ENCODE measurements at places on chromosomes 6 and 20.
A peak's percentile ranks its signal among the peaks of the same experiment; 100 is the strongest.

DNA sequence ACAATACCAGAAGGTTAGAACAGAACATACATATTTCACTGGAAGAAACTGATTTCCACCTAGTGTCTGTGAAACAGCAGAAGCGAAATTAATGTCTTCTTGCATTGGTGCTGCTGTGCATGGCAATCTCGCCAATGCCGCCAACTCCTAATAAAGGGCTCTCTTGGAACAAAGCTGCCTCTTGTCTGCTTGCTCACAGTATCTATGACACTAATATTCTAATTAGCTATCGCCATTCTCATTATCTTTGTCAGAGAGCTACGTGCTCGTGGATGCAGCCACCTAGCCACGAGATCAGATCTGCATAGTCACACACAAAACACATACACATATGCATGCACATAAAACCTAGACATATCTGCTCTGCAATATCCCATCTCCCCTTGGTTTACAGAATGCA, 145.9 kb upstream of the OLIG3 start:
- DNase-seq = no peak

DNA sequence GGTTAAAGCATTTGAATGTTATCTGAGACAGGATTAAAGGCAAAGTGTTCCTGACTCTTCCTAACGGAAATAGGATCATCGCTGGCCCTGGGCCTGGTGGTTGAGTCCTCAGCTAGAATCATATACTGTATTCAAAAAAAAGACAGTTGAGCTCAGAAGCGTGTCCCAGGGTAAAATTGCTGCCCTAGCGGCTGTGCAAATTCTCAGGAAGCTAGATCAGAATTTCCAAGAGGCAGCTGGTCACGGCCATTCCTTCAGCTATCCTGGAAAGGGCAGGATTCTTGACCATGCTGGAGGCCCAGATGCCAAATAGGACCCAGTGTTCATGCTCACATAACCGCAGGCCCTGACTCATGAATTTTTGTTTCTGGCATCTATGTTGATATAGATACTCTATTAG, 67.4 kb downstream of the STMND1 start:
- DNase-seq = no peak

DNA sequence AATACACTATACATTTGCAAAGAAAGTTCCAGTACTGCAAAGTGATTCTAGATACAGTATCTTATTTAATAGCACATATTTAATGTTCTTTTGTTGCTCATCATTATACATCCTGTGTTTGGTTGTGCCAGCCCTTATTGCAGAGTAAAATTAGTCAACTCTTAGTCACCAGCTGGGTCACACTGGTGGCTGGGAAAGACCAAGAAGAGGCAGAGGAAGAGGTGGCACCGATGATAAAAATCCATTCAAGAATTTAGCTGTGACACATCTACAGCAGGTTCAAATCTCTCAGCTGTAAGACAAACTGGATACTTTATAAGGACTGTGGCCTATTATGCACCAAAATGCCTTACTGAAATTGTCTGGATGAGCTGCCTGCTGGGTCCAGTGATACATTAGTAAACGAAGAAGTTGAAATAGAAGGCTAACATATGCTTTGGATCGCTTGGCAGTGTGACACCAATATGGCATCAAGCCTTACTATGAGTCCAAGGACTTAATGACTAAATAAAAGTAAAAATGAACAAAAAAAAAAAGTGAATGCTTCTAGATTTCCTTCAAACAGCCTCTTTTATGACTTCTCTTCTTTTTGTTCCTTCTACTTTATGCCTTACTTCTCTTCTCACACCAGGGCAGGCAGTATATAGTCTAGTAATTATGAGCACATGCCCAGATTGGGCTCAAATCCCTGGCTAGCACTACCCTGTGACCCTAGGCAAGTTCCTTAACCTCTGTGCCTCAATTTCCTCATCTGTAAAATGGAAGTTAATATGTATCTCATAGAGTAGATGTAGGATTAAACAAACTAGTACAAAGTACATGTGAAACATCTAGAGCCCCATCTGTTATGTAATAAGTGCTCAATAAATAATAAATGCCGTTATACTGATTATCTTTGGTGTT, 29.4 kb upstream of the RNF8 start:
- no peak for DNase-seq

- no peak for DNase-seq
Observed at GRCh38 chr6:76439811-76440210, 367.3 kb upstream of the IMPG1 start.

- no peak for DNase-seq
Observed at GRCh38 chr20:49590163-49591017, 22.5 kb upstream of the PTGIS start.

DNA sequence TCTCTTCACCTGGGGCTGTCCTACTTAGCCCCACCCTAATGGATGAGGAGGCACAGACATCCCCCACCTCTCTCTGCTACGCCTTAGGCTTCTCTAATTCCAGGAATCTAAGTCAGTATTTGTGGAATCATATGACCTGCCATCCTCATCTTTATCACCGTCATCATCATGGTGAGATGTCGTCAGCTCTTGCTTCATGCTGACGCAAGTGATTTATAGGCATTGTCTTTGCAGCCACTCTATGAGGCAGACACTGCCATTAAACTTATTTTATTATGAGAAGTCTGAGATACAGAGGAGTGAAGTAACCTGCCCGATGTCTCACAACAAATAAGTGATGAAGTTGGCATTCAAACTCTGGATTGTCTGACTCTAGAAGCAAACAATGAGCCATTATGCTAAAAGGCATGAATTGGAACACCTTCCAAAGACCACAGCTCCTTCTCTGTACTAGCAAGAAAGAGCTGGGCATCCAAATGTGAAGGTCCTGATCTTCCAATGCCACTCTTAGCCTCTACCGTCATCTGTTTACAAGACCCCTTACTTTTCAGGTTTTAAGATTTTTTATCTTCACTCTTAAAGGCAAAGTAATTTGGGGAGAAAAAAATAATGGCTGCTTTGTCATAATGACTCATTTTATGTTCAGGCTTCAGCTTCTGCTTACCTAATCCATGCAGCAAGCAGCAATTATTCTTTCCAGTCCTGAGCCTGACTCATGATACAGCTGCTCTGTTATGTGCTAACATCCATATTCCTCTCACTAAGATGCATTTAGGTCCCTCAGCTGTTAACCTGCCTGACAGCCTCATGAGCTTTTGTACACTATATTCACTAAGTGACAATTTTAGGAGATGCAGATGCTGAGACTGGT, 113.7 kb upstream of the BCLAF1 start:
- no peak for DNase-seq

- DNase-seq = no peak
Observed at GRCh38 chr20:60097285-60097684, 139.1 kb downstream of the CDH26 start.

GRCh38 chr20:51810155-51811041, 8.1 kb upstream of the SALL4 start:
- DNase-seq = peak; percentile 60

DNA sequence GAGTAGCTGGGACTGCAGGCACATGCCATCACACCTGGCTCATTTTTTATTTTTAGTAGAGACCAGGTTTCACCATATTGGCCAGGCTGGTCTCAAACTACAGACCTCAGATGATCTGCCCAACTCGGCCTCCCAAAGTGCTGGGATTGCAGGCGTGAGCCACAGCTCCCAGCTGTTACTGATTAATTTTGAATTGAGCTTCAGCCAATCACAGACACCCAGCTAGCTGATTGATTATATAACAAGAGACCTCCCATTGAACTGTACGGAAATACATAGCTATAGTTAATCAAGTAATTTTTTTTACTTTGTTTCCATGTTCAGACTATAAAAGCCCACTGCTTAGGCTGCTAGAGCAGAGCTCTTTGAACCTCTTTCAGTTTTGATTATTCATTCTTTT, 31.6 kb downstream of the PKIB start:
- no peak for DNase-seq

DNA sequence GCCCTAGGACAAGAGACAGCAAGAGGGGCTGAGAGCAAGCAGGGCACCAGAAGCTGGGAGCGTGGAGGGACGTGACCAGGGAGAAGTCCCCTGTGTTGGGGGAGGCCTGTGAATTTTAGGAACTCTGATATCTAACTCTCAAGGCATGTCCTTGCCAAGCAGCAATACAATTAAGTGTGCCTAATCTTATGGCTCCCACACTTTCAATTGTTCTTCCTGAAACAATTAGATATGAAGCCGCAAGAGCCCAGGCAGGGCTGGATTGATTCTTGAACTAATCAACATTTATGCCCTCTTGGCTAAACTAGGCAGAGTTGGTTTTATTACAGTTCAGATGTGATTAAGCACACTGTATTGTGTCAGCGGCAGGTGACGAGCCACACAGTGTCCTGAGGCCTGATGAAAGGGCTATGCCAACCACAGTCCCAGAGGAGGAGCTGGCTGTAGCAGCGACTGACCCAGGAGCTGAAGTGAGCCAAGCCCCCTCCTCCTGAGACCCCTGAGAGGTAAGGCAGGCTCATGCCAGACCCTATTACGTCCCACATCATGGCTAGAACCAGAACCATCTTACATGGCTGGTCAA, 4.2 kb upstream of the MAVS start:
- no peak for DNase-seq

GRCh38 chr6:154164397-154164796, 125.4 kb downstream of the OPRM1 start:
- no peak for DNase-seq

- DNase-seq = peak; percentile 91
Observed at GRCh38 chr6:21666201-21666691, 72.7 kb downstream of the SOX4 start.

GRCh38 chr6:149586149-149586548, 20.0 kb downstream of the GINM1 start:
- DNase-seq = no peak

GRCh38 chr20:37538003-37538402, 10.3 kb upstream of the BLCAP start:
- DNase-seq = no peak

GRCh38 chr6:43772681-43773049, 2.7 kb downstream of the VEGFA start:
- DNase-seq = peak; percentile 80

DNA sequence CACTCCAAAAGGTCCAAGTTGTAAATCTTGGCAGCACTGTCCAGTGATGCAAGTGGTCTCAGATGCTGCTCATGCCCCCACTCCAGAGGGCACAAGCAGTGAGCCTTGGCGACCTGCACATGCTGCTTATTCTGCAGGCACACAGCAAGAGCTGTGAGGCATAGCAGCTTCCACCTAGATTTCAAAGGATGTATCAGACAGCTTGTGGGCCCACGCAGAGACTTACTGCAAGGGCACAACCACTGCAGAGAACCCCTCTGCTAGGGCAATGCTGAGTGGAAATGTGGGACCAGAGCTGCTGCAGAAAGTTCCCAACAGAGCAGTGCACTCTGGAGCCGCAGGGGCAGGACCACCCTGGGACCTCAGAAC, 26.4 kb downstream of the SDHAF4 start:
- DNase-seq = no peak

DNA sequence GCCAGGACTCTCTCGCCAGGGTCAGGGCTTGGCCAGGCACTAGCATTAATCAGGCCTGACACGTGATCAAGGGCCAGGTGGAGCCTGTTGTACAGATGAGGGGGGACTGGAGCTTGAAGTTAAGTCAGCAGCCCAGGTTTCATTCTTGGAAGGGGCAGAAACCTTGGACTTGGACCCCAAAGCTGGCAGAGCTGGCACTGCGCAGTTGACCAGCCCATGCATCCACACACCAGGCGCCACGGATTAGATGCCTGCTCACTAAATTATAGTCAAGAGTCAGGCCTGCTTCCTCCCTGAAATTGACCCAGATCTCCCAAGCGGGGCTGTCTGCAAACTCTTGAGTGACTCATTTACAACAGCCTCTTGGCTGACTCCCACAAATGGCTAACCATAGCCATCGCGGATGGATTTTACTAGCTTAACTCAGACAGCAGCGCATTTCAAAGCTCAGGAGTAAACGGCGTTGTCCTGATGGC, 4.1 kb upstream of the TAF4 start:
- no peak for DNase-seq

- DNase-seq = no peak
Observed at GRCh38 chr20:9262653-9263194, 193.8 kb downstream of the PLCB4 start.

DNA sequence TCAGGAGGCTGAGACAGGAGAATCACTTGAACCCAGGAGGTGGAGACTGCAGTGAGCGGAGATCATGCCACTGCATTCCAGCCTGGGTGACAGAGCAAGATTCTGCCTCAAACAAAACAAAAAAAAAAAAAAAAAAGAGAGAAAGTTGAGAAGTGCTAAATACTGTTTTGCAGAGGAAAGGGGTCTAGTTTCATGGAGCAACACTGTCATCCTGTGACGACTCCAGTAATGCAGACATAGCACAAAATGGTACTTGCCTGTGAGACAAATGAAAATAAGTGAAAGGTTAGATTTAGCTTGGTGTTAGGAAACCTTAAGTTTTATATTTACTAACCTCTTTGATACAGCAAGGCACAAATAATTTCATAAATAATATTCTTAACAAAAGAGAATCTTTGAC, 29.7 kb downstream of the CEP162 start:
- no peak for DNase-seq

All from neural progenitor cell (in vitro differentiated cells).